HAP-1 (cell line): ENCODE measurements at places on chromosomes 4 and X.

- DNase-seq = no peak
Observed at GRCh38 chrX:40809210-40809609, 73.9 kb upstream of the MED14 start.

DNA sequence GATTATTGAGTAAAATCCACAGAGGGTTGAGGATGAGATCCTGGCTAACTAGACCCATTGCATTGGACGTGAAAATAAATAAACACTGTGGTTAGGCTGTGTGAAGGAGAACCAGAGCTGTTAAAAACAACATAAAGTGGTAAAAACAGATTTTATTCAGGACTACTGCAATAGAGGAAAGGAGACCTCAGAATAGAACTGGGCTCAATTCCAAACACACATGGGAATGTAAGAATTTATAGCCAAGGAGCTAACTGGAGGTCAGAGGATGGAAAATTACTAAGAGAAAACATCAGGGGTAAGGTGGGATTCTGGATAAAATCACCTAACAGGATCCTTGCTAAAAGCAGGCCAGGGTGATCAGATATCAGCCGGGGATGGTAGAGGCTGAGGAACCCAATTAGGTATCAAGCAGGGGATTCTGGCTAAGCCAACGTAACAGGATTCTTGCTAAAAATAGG, 112.4 kb downstream of the RNF150 start:
- no peak for DNase-seq

GRCh38 chr4:139760567-139760966, 94.9 kb downstream of the MGST2 start:
- no peak for DNase-seq

DNA sequence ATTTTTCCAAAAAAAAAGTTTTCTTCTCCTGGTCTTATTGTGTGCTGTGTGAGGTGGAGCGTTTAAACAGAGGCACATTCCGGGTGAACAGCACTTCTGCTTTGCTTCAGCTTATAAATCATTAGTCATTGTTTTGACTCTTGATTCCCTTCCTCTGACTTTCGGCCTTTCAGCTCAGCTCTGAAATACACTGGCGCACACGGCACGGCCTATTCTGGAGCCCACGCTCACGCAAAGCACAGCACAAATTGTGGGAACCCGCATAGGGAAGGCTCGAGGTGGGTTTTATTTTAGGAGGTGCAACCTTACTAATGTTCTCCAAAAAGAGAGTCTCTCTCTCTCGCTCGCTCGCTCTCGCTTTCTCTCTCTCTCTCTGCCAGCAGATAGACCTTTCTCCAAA, 4.0 kb downstream of the POU3F4 start:
- no peak for DNase-seq

DNA sequence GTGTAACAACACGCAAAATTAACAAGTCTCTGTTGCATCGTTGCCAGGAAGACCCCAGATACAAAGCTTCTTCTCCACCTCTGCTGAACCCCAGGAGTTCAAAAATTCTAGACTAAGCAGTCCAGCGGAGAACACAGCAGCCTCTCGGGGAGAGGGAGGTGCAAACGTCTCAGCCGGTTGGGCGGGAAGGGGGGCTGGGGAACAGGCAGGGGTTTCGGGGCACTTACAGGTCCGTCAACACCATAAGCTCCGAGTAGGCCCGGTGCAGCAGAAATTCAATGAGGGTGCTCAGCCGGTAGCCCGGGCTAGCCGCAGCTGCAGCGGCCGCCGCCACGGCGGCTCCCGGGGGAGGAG, 394 bp downstream of the MED14 start:
- DNase-seq = peak; percentile 34

DNA sequence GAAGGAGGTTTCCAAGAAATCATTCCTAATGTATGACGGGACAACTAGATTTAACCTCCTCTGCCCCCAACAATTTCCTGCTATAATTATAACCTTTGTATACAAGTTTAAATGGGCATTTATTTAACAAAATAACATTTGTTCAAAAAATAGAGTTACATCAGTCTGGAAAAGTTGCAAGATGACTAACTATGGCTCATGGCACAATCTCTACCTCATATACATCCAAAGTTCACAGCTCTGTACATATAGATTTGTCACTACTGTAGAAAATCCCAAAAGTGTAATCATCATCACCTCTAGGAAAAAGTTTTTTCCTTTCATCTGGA, 3.8 kb upstream of the RPS6KA3 start:
- DNase-seq = no peak

DNA sequence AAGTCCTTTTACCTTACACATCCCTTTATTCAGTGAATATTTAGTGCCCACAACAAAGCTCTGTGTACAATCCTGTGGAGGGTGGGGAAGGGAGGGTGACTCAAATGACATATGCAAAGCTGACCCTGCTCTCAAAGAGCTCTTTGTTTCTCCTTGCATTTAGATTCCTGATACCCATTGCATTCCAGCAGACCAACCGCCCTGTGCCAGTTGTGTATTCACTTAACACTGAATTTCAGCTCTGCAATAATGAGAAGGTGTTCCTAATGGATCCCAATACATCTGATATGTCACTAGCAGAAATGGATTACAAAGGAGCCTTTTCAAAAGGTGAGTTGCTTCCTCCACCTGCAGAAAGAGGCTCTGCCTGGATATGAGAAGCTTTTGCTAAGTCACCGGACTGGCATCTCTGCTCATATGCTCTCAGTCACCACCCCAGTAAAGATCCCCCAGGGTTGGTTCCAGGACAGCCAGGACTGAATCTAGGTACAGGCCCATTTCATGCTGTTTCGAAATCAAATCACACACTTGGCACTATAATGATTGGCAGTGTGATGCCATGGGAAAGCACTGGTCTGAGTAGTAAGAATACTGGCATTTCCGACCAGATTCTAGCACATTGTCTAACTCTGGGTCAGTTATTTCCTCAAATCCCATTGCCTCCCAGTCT, 17.1 kb upstream of the ANXA3 start:
- DNase-seq = no peak

- no peak for DNase-seq
Observed at GRCh38 chr4:7281691-7282665, 89.6 kb downstream of the SORCS2 start.

DNA sequence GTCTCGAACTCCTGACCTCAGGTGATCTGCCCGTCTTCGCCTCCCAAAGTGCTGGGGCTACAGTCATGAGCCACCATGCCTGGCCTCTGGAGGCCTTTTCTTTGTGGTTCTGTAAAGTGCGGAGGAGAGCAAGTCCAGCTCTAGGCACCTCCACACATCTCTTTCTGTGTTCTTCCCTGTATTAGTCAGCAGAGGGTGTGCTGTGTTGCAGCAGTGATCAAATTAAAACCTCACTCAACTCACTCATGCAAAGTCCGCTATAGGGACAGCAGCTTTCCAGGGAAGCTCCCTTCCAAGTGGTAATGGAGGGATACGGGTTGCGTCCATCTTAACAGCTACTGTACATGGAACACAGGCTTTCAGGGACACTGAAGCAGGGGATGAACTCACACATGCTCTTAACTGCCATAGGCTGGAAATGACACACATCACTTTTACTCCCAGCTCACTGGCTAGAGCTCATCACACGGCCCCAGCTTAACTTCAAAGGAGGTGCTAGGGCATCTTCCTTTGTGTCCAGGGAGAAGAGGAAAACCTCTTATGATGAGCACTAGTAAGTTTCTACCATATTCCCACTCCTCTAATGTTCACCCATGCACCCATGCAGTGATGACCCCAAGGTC, 36.0 kb upstream of the CCNG2 start:
- no peak for DNase-seq

GRCh38 chr4:187665086-187665485, 330.5 kb upstream of the ZFP42 start:
- no peak for DNase-seq

- no peak for DNase-seq
Observed at GRCh38 chrX:100277231-100277630, 132.8 kb downstream of the PCDH19 start.

GRCh38 chrX:37646254-37646653, 39.3 kb upstream of the XK start:
- DNase-seq = no peak

DNA sequence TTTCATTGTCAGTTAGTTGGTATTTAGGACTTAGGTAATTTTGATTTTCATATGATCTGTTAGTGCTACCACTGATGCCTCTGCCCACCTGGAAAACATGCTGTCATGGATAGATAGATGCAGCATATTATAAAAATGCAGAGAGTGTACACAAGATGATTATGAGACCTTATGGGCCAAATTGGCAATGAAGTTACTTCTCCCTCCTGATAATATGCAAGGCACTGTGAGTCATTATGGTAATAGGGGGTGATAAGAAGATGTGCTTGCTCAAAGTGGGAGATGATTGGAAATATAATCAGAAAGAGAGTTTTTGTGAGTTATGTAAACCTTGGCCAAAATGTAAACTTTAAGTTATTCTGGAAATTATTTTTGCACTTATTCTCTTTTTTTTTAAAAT, 56.6 kb upstream of the RHOH start:
- no peak for DNase-seq

GRCh38 chr4:183099537-183100297, 660 bp downstream of the WWC2 start:
- no peak for DNase-seq

DNA sequence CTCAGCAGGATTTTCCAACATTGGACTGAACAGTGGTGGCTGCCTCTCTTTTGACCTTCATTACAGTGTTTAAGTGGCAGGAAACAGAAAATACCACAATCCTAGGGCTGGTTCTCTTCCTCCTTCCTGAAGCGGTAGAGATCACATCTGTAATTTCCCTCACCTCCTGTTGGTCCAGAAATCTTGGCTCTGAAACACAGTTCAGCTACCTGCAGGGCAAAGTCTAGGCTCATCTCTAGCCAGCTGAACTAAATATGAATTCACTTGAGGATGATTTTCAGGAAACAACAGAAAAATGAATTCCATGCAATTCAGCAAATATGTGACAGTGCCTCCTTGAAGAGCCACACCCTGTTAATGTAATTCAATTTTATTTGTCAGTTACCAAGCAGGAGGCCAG, 531.9 kb downstream of the INPP4B start:
- DNase-seq = no peak

DNA sequence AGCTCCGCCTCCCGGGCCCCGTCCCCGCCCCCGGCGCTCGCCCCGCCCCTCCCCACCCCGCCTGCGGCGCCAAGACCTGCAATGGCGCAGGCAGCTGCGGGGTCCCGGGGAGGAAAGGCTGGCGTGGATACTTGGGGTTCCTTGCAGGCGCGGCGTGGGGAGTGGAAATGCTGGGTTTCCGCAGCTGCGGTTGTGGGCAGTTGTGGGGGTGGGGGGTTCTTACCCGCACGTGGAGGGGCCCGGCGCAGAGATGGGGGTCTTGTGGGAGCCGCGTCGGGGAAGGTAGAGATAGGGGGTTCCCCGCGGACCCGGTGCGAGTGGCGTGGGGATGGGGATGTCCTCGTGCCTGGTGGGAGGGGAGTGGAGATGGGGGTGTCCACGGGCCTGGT, 680 bp upstream of the ASMTL start:
- DNase-seq = no peak

GRCh38 chrX:44889824-44890223, 16.8 kb downstream of the KDM6A start:
- no peak for DNase-seq

DNA sequence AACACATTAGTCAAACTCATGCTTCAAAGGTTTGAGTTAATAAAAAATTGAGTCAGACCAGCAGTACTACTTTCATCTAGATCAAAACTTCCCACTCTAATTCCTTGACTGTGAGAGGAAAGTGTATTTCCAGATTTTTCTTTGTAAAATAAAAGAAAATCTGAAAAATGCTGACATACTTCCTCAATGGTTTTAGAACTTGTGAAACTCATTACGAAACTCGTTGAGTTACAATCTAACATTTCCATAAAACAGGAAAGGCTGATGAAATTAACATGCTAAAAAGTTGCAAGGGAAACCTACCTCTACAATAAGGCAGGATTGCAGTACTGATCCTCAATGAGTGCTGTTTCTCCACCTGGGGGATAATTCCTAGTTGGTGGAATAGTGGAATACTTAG, 217.8 kb upstream of the HCCS start:
- no peak for DNase-seq

- no peak for DNase-seq
Observed at GRCh38 chr4:69167300-69167699, 47.2 kb downstream of the UGT2B11 start.

DNA sequence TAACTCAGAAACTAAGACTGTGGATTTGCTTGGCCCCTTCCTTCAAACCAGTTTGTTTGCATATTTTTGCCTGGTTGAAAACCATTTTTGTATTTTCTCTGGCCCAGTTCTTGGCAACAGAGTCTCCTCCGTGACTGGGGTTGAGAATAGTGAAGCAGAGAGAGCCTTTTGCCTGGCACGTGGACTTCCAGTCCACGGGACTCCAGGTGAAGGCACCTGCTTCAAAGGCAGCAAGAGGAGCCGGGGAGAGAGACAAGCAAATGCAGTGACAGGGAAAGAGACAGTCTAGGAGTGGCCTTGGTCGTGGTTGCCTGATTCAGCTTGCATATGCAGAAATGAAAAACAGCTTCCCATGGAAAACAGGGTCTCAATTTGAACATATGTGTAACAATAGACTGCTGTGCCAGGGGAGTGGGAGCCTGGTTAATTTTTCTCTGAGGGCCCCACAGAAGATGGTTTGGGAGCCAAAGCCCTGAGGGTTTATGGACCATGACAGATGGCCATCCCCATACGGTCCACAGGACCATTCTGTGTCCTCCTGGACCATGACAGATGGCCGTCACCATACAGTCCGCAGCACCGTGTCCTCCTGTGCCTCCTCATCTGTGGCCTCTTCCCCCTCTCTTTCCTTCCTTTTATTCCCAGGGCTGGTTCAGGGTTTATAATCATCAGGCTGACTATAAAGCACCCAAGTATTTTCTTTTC, 272.2 kb upstream of the RASGEF1B start:
- no peak for DNase-seq

GRCh38 chr4:164304861-164305260, 449.1 kb upstream of the SMIM31 start:
- no peak for DNase-seq

- DNase-seq = no peak
Observed at GRCh38 chr4:183200453-183200852, 101.4 kb downstream of the WWC2 start.

- DNase-seq = no peak
Observed at GRCh38 chr4:83114576-83114975, at the start of gene PLAC8. Gene PLAC8 (minus strand): TSS chr4:83114729. CDS start chr4:83107921, 6,808 bp downstream.

DNA sequence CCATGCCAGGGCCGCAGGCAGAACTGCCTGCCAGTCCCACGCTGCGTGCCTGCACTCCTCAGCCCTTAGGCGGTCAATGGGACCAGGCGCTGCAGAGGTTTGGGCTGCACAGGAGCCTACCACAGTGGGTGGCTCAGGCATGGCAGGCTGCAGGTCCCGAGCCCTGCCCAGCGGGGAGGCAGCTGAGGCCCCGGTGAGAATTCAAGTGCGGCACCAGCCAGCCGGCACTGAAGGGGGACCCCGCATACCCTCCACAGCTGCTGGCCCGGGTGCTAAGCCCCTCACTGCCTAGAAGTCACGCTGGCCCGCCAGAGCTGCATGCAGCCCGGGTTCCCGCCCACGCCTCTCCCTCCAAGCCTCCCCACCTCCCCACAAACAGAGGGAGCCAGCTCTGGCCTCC, 302.5 kb upstream of the UGT8 start:
- no peak for DNase-seq

GRCh38 chrX:65601126-65601525, 66.3 kb upstream of the MSN start:
- DNase-seq = no peak
